ENCODE measurements at places on chromosomes 5 and 9.

GRCh38 chr5:42586625-42587024, 163.4 kb downstream of the GHR start:
- no peak for DNase-seq

- DNase-seq = no peak
Measured at GRCh38 chr5:181190711-181191525, 14.1 kb downstream of the TRIM7 start.

GRCh38 chr9:93686880-93687236, 110.5 kb downstream of the PHF2 start:
- DNase-seq = no peak

GRCh38 chr5:153629027-153629895, 138.8 kb downstream of the GRIA1 start:
- no peak for DNase-seq

DNA sequence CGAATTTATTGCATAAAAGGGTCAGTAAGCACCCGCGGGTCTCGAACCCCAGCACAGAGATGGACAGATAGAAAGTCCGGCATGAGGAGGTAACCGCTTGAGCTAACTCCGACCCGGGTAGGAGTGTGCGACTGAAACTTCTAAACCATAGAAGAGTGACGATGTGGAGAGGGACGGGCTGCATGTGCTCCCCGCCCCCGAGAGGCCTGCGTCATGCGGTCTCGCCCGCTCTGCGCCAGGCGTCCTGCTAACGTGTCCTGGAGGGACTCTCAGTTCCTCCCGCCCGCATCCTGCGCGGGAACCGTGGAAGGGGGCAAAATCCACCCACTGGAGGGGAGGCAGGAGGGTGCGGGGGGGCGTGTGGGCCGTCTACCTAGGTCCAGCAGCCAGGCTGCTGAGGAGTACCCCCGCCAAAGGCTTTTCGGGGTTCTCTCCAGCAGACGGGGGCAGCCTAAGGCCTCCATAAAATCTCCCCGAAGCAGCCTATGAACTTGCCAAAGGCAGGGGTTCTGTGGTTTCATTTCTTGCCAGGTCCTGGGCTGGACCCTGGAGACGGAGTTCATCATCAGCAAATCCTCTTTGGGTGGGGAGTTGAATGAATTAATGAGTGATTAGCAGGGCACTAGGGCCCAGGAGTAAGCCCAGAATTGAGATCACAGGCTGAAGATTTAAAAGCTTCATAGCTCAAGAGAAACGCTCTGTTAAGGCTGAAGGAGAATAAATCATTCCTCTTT, 51.9 kb downstream of the TGFBI start:
- DNase-seq = no peak

- DNase-seq = no peak
Measured at GRCh38 chr5:59698207-59699178, 195.0 kb downstream of the PDE4D start.

DNA sequence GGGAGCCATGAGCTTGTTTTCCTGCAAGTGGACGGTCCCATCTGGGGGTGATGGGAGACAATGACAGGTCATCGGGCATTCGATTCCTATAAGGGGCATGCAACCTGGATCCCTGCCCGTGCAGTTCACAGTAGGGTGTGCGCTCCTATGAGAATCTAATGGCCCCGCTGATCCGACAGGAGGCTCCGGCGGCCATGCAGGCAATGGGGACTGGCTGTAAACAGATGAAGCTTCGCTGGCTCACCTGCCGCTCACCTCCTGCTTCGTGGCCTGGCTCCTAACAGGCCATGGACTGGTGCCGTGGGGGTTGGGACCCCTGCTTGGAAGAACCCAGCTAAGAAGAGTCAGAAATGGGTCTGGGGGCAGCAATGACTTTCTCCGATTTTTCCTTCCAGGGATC, 21.0 kb downstream of the PAEP start:
- DNase-seq = no peak

DNA sequence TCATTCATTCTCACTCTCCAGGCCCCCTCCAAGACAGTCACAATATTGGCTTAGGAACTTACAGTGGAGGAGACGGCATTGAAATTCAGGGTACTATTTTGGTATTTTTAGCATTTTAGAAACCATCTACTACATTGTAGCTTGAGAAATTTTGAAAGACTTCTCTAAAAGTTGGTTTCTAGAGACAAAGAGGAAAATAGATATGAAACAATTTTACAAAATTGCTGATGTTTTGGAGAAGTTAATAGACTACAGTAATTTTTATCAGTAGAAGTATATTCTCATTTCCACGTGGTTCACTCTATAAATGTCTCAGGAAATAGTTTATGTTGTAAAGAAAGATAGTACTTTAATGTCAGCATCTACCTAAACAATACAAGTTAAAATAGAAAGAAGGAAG, 63.2 kb upstream of the ZSWIM6 start:
- DNase-seq = no peak

DNA sequence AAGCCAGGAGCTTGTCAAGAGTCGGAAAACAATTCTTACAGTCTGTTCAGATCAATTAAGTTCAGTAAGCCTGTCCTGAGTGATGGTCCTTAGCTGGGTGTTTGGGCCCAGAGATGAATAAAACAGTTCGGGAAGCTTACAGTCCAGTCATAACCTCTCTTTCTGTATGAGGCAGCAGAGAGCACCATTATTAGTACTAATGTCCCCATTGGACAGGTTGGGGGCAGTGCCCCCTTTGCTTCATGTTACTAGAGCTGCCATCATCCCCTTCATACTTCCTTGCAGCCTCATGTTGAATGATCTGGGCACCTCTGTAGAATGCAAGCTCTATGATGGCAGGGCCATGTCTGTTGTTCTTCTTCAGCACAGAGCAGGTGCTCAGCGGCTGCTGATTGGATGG, 9.8 kb downstream of the DOCK2 start:
- no peak for DNase-seq

DNA sequence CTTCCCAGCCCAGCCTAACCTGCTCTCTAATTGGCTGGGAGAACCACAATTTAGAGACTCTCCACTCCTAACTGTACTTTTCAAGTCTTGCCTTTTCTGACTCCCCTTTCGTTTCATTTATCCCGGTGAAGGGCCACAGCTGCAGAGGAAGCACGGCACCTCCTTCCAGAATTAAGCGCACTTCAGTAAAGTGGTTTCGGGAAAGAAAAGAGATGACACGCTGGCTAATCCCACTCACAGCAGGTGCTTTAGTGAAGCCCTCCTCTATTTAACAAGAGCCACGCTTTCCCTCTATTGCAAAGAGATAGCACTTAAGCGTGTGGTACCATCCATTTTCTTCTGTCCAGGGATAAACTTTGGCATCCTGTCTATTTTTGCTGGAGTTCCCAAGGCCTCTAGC, 4.8 kb downstream of the DNAH5 start:
- no peak for DNase-seq

- no peak for DNase-seq
Measured at GRCh38 chr5:322942-323879, 1.7 kb downstream of the AHRR start.

- no peak for DNase-seq
Measured at GRCh38 chr9:26974927-26975326, 18.7 kb downstream of the IFT74 start.

DNA sequence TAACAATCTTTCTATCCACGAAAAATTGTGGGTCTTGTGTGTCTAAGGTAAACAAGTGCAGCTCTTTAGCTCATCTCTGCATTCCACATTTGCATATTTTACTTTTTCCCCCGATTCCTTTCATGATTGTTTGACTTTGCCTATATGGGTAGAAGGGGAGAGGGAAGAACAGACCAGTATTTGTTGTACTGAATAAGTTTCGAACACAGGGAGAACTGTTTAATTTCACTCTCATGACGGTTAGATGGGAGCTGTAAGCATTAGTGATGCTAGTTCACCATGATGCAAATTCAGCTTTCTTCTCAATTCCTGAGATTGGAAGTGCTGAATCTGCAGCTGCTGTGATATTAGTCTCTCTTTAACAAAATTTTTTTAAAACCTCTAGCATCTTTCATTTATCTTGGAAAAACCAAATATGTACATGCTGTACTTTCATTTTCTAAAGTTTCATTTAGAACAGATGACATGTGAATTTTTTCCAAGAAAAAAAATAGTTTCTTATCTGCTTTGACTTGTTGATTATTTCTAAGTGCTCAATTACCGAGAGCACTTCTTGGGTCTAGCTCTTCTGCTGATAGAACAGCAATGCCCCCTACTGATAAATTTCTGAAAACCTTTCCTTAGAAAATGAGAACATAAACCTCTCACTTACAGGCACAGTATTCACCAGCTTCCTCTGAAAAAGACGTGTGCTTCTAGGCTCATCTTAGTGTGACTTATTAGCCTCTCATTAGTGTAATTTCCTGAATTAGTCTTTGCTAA, 149.5 kb downstream of the BAAT start:
- no peak for DNase-seq

DNA sequence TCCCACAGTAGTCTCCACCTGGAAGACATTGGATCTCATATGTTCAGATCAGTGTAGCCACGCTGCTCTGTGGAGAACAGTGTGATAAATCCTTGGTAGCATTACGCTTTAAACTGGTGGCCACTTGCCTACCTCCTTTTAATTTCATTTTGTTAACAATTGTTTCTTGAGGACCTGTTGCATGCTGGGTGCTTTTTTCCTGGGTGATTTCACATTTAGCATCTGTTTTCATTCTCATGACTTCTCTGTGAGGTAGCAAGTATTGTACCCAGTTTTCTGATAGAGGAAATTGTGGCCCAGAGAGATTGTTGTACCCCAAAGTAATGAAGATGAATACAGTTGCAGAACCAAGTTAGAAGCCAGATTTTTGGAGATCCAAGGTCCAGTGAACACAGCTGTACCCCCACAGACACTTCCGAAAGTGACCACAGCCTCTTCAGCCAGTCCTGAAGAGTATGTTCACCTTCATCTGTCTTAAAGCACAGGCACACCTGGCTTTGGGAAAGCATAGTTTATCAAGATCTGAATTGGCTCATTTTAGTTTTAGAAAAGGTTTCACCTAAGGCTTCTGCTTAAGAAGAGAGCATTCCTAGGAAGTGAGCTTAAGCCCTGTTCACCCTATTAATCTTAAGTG, 75.2 kb downstream of the F2RL2 start:
- no peak for DNase-seq

- DNase-seq = no peak
Measured at GRCh38 chr5:154758493-154758892, 3.3 kb downstream of the LARP1 start.

- DNase-seq = no peak
Measured at GRCh38 chr5:122730037-122730436, 44.8 kb upstream of the SNX2 start.

DNA sequence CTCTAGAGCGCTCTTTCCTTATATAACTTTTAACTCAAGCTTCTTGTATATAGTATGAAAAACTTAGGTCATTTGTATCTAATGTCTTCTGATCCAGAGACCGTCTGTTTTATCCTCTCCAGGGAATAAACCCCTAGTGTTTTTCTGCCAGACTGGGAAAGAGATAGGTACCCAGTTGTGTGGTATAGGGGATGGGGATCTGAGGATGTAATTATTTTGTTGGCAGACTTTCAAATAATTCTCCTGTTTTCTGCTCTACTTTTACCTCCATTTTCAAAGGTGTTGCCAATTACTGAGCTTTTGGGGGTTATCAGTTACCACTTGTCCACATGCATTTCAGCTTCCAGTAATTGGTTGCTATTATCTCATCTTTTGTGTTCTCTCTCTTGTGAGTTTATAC, 17.9 kb downstream of the CCDC171 start:
- no peak for DNase-seq

DNA sequence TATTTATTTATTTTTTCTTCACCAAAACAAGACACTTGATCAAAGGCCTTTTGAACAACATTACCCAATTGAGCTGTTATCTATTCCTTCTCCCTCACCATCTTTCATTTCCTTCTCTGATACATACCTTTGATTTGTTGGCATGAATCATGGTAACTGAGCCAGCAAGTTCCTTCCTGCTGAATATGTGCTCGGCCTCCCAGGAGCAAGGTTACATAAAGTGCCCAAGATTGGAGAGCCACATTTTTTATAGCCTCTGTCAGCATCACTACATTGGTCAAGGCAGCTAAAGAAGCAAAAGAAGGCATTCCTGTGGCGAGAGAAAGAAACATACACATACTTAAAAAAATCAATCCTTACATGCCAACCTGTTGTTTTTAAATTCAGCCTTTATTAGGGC, 369.6 kb downstream of the CYLC2 start:
- no peak for DNase-seq

- no peak for DNase-seq
Measured at GRCh38 chr5:179215576-179215975, 129.7 kb downstream of the ADAMTS2 start.

- DNase-seq = no peak
Measured at GRCh38 chr5:157167214-157167621, 1.2 kb upstream of the GARIN3 start.

DNA sequence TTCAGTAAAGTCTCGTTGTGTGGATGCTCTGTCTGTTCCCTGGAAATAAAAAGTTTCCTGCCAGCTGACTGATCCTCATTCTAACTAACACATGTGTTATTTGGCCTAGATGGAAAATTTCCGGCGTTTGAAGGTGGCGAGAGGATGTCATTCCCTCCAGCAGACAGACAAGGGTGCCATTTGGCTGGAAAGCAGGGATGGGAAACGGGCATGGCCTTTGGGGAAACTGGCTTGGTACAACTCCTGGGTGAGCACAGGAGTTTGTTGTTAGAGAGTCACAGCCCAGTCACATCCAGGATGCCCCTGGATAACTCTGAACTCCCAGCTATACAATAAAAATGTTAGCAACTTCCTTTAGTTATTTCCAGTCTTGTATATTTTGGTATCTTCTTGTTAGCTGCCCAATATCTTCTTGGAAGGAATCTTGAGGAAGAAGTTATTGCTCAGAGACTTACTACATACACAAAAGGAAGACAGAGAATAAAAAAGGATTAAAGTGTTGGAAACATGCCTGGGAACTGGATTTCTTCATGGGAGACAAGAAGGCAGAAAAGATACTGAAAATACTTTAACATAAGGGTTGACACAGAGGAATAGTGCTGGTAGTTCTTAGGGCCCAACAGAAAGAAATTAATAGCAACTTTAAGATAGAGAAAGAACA, 41.9 kb downstream of the TEK start:
- no peak for DNase-seq

GRCh38 chr9:120875643-120875953, 1.4 kb downstream of the PHF19 start:
- no peak for DNase-seq

GRCh38 chr5:81530919-81531318, 137.0 kb upstream of the ACOT12 start:
- DNase-seq = no peak

GRCh38 chr5:128546658-128547281, 8.7 kb upstream of the FBN2 start:
- no peak for DNase-seq

GRCh38 chr5:4511996-4512656, 628.0 kb upstream of the ADAMTS16 start:
- DNase-seq = no peak

DNA sequence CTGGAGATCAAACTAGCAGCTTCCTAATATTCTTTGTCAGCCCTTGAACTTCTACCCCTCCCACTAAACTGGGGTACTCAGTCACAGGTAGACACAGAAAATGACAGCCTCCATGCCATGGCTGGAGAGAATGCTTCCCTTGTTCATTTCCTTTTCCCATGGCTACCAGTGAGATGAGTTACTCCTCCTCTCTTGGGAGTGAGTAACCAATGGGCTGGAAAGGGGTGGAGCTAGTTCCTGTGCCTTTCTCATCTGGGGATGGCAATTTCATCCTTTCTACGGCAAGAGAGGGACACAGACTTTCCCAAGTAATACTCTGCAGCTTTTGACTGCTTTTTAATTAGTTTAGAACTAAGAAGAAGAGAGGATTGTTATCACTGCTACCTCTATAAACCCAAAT, 1045.6 kb upstream of the WWC1 start:
- DNase-seq = no peak

- DNase-seq = no peak
Measured at GRCh38 chr9:129640086-129640870, 1.7 kb downstream of the ASB6 start.

- no peak for DNase-seq
Measured at GRCh38 chr9:135950135-135950682, 11.0 kb downstream of the UBAC1 start.

Measured in activated naive CD4-positive, alpha-beta T cell (primary cell).